ENCODE measurements at places on chromosomes 6 and 20. TPM values are rescaled to one million over a fixed set of nuclear protein-coding genes. Genes with fewer than 3 reads are reported as not detected.
A peak's percentile ranks its signal among the peaks of the same experiment; 100 is the strongest.

DNA sequence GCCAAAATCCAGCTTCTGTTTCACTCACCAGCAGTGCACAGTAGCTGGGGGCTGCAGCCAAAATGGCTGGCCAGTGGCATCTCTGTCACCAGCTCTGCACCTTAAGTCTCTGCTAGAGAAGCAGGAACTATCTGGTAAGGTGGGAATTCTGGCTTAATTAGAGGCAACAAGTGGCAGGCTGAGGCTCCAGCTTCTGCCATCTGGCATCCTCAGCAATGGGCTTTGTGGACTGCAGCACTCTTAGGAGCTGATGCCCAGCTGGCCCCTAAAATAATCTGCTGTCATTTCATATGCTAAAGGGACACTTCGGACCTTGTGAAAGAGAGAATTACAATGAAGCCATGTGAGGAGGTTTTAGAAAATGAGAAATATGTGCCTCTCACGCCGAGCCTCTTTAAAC is 4.6 kb upstream of the CLDN20 start:
- H3K4me1 ChIP-seq, result peaks cover 31% of the 10 kb centered on the region
- H3K27me3 ChIP-seq, result no peaks in the 10 kb centered on the region
- H3K36me3 ChIP-seq, result peaks cover 51% of the 10 kb centered on the region
- no peak overlapping the region for H3K4me3 ChIP-seq
- no peak for DNase-seq
- H3K27ac ChIP-seq, result no peak overlapping the region

DNA sequence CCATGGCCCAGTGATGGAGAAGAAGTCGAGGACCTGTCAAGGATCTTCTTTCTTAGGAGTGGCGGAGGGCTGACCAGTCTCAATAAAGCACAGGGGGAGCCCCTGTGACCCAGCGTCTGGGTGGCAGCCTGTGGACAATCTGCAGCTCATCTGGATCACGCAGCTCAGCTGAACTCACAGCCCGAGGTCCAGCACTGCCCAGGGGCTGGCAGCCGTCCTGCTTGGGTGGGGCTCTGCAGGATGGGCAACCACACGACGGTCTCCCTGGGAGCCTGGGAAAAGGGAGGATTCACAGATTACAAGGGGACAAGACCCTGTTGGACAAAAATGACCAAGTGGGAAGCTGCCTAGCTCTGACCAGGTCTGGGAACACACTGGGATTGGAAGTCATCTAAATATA is 110.8 kb downstream of the MYLK4 start:
- H3K36me3 ChIP-seq, result no peaks in the 10 kb centered on the region
- H3K4me1 ChIP-seq, result peaks cover 4% of the 10 kb centered on the region
- peaks cover 28% of the 10 kb centered on the region for H3K27me3 ChIP-seq
- no peak overlapping the region for H3K27ac ChIP-seq
- DNase-seq, result no peak
- no peak overlapping the region for H3K4me3 ChIP-seq

Gene VNN1
- total RNA-seq, result 1.1 TPM

DNA sequence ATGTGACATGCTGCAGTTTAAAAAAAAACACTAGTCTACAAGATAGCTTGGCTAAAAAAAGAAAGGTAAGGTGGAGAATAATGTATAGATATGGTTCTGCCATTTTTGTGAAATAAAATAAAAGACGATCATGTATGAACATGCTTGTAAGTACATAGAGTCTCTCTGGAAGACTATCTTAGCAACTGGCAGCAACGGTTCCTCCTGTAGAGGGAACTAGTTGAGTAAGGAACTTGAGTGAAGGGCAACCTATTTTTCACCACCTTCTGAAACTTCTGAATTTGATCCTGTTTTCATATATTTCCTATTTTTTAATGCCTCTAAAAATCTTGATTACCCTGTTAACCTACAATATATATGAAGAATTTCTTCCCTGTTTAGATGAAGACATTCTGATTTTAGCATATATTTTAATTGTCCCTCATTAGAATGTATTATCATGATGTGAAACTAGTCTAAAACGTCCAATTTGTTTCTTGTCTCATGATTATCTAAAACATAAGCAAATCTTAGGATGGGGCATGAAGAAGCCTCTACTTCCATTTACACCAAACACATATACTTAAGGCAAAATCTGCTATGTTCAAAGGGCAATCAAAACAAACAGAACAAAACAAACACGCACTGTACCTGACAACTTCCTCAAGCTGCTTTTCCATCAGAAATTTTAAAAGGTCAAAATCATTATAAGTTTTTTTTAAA is 202.5 kb downstream of the ISM1 start:
- H3K27ac ChIP-seq, result no peak overlapping the region
- no peaks in the 10 kb centered on the region for H3K36me3 ChIP-seq
- H3K4me1 ChIP-seq, result peaks cover 4% of the 10 kb centered on the region
- H3K4me3 ChIP-seq, result no peak overlapping the region

DNA sequence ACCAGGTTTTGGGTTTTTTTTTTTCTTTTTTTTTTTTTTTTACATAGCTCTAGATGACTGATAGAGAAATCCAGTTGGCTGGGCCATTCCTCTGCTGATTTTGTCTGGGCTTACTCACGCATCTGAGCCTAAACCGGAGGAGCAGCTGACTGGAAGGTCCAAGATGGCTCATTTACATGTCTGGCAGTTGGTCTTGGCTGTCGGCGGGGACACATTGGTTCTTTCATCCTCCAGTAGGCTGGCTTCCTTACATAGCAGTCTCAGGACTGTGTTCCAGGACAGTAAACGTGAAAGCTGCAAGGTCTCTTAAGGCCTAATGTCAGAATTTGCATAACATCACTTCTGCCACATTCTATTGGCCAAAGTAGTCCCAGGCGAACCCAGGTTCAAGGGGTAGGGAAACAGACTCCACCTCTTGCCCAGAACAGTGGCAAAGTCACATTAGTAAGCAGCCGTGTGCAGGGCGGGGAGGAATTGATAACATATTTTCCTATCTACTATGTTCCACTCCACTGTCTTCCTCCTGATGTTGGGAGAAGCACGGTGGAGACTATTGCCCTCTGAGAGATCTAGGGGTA is 87.0 kb downstream of the CDH22 start:
- peaks cover 23% of the 10 kb centered on the region for H3K27me3 ChIP-seq
- H3K27ac ChIP-seq, result peak overlapping the region; percentile 96
- no peak for DNase-seq

DNA sequence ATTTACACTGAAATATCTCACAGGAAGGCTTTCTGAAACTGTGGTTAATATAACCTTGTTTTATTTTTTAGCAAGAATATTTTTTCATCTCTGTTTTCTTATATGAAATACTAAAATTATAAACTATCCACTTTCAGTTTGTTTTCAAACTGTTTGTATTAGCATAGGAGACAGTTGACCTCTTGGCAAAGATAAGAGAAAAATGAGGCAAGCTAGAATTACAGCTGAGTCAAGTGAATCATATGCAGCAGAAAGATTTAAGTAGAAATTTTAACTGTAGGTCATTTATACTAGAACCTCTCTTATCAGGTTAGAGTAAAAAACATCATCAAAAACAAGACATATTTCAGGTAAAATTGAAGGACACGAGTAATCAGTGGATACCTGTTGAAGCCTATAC is 792.6 kb downstream of the PHF3 start:
- no peak for DNase-seq
- H3K36me3 ChIP-seq, result no peaks in the 10 kb centered on the region
- no peaks in the 10 kb centered on the region for H3K4me1 ChIP-seq
- no peak overlapping the region for H3K27ac ChIP-seq
- H3K27me3 ChIP-seq, result no peaks in the 10 kb centered on the region

Gene ACOT8
- 32.1 TPM for total RNA-seq

DNA sequence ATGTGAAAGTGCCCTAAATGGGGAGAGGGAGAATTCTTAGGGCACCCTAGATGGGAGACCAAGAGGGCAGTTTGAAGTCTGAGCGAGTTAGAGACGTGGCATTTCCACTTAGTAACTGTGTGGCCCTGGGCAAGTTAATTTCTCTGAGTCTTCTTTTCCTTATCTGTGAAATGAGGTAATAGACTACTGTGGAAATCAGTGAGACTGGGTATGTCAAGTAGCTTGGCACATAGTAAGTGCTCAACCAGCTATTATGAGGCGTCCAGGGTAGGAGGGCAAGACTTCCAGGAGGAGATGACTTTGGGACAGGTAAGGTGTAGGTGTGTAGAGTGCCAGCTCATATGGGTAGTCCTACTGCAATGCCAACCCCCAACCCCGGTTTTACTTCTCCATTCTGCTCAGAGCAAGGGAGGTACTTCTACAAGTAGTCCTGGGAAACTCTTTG is 770 bp downstream of the KIF3B start:
- peaks cover 37% of the 10 kb centered on the region for H3K4me1 ChIP-seq
- DNase-seq, result no peak
- peak overlapping the region; percentile 87 for H3K27ac ChIP-seq
- H3K27me3 ChIP-seq, result no peaks in the 10 kb centered on the region
- H3K4me3 ChIP-seq, result peak overlapping the region; percentile 99
- H3K36me3 ChIP-seq, result no peaks in the 10 kb centered on the region

Gene RAET1L
- total RNA-seq, result not detected

Gene SLC32A1
- total RNA-seq, result not detected

- no peaks in the 10 kb centered on the region for H3K36me3 ChIP-seq
- DNase-seq, result no peak
- H3K27me3 ChIP-seq, result peaks cover 39% of the 10 kb centered on the region
- H3K4me3 ChIP-seq, result no peak overlapping the region
- no peak overlapping the region for H3K27ac ChIP-seq
- no peaks in the 10 kb centered on the region for H3K4me1 ChIP-seq
Measured at GRCh38 chr6:41200296-41200900, 551 bp downstream of the TREML2 start.

Gene MYL9
- total RNA-seq, result 1,345 TPM

DNA sequence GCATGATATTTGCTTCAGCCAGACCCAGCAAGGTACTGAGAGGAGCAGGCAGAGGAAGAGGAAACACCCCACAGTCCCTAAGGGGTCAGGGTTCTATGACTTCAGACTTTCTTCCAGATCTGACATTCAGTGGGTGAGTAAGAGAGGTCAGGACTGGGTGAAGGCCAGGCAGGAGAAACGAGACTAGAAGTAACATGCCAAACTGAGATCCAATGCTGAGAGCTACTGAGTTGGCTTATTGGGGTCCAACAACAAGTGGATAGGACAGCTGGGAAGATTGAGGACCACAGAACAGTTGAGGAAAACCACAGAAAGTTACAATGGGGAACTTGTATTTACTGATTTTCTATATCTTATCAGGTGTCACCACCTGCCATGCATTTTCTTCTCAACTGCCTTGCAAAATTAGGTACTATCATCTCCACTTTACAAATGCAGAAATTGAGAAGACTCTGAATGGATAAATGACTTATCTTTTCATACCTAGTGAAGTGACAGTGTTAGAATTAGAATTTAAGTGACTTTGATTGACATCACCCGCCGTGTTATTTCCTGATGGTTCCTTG is 43.8 kb upstream of the HIVEP1 start:
- no peaks in the 10 kb centered on the region for H3K27me3 ChIP-seq
- DNase-seq, result no peak
- no peak overlapping the region for H3K4me3 ChIP-seq

- H3K4me1 ChIP-seq, result no peaks in the 10 kb centered on the region
- H3K27me3 ChIP-seq, result peaks cover 100% of the 10 kb centered on the region
- DNase-seq, result no peak
- no peaks in the 10 kb centered on the region for H3K36me3 ChIP-seq
- H3K27ac ChIP-seq, result no peak overlapping the region
Measured at GRCh38 chr6:27296106-27296783, 15.8 kb downstream of the POM121L2 start.

- H3K4me1 ChIP-seq, result no peaks in the 10 kb centered on the region
- no peaks in the 10 kb centered on the region for H3K36me3 ChIP-seq
- H3K27me3 ChIP-seq, result peaks cover 38% of the 10 kb centered on the region
- DNase-seq, result no peak
- H3K4me3 ChIP-seq, result no peak overlapping the region
Measured at GRCh38 chr6:39266375-39266774, 37.1 kb upstream of the KCNK5 start.

DNA sequence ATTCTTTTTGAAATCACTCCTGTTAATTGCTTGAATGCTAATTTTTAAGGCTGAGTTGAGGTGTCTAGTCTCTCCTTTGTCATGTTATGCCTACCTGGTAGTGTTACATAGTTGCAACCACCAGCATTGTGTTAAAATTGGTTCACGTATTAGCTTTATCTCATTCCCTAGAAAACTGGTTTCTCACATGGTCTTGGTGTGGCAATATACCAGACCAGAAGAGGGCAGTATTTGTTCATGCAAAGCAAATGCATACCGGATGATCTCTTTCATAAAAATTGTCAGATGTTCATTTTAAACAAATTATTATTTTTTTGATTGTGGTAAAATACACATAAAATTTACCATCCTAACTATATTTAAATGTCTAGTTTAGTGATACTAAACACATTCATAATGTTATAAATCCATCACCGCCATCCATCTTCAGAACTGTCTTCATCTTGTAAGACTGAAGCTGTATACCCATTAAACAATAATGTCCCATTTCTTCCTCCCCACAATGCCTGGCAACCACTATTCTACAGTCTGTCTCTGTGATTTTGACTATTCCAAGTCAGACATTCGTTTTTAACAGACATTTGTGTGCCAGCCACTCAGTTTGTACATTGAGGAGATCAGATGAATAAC is 92.8 kb downstream of the ATRN start:
- no peak for DNase-seq
- no peaks in the 10 kb centered on the region for H3K4me1 ChIP-seq

- no peak for DNase-seq
- H3K36me3 ChIP-seq, result no peaks in the 10 kb centered on the region
- peaks cover 32% of the 10 kb centered on the region for H3K4me1 ChIP-seq
- no peak overlapping the region for H3K4me3 ChIP-seq
Measured at GRCh38 chr6:71309656-71310055, 21.0 kb downstream of the OGFRL1 start.

Gene UNC93A
- total RNA-seq, result not detected

Gene ZGPAT
- 15.8 TPM for total RNA-seq

DNA sequence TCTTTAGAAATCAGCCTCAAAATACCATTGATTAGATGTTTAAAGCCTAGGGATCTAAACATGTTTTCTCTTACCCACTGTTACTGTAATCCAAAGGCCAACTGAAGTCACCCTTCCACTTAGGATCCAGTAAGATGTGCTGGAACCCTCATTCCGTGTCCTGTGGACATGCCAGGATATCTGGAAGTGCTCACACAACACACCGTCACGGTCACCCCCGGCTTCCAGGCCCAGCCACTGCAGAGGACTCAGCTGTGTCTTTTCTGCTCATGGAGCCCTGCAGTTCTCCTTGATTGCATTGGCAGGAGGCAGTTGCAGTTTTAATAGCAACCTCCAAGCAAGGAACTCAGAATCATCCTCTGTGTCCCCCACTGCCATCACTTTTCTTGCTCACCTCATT is 93.3 kb downstream of the CAP2 start:
- no peaks in the 10 kb centered on the region for H3K36me3 ChIP-seq
- no peak overlapping the region for H3K4me3 ChIP-seq
- H3K27me3 ChIP-seq, result no peaks in the 10 kb centered on the region
- H3K27ac ChIP-seq, result peak overlapping the region; percentile 67

DNA sequence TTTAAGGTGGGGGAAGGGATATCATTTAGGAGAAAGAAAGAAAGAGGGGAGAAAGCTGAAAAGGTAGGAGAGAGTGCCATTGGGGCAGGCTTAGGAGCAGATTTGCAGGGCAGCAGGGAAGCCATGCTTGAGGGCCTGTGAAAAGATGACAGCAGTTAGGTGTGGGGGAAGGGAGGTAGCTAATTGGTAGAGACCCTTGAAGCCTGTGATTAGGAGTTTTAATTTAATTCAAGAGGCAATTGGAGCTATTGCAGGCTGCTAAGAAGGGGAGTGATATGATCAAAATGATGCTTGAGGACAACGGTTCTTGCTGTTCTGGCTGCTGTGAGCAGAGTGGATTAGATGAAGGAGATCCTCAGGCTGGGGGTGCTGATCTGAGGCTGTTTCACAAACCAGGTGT is 24.5 kb upstream of the SEC63 start:
- H3K36me3 ChIP-seq, result no peaks in the 10 kb centered on the region
- H3K4me1 ChIP-seq, result no peaks in the 10 kb centered on the region
- DNase-seq, result no peak
- H3K27ac ChIP-seq, result no peak overlapping the region
- no peak overlapping the region for H3K4me3 ChIP-seq

Gene SUMO4
- total RNA-seq, result 0.27 TPM

Gene HFE
- total RNA-seq, result 3.4 TPM

All from left ventricle myocardium inferior (tissue), 1 donor.